ENCODE measurements at places on chromosomes 7 and 10. TPM values are rescaled to one million over a fixed set of nuclear protein-coding genes. Genes with fewer than 3 reads are reported as not detected.

Gene CHN2
- 7.6 TPM for total RNA-seq

DNA sequence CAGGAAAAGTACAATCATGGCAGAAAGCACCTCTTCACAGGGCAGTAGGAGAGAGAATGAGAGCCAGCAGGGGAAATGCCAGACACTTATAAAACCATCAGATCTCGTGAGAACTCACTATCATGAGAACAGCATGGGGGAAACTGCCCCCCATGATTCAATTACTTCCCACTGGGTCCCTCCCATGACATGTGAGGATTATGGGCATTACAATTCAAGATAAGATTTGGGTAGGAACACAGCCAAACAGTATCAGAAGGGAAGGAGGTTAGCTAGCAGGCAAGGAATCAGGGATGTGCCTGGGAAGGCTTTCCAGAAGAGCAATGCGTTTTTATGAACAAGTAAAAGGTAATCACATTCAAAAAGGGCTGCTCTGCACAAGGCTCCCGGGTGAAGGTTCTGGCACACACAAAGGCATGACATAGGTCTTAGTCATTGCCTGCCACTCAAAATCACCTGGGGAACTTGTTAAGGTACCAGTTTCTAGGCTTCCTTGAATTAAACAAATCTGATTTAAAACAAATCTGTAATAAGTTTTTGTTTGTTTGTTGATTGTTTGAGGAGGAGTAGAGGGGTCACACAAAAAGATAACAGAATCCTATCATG lies 40.9 kb downstream of the BMPER start:
- DNase-seq, result no peak
- no peaks in the 10 kb centered on the region for H3K4me1 ChIP-seq
- no peak overlapping the region for H3K4me3 ChIP-seq
- no peak overlapping the region for H3K27ac ChIP-seq

DNA sequence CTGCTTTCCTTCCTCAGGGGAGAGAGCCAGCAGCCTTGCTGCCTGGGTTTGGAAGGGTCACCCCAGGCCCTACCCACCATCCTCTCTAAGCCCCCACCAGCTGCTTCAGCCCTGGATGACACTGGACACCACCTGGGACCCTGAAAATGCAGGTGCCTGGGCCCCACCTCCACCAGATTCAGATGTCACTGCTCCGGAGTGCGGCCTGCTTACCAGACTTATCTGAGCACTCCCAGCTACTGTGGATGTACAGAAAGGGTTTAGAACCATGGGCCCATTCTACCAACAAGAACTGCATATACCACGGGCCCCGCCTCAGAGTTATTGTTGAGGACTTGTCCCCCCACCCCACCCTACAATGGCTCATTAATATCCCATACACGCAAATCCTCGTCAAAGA lies 172.3 kb downstream of the PTPRN2 start:
- H3K27me3 ChIP-seq, result no peaks in the 10 kb centered on the region
- no peaks in the 10 kb centered on the region for H3K4me1 ChIP-seq
- H3K4me3 ChIP-seq, result no peak overlapping the region
- no peak overlapping the region for H3K27ac ChIP-seq

DNA sequence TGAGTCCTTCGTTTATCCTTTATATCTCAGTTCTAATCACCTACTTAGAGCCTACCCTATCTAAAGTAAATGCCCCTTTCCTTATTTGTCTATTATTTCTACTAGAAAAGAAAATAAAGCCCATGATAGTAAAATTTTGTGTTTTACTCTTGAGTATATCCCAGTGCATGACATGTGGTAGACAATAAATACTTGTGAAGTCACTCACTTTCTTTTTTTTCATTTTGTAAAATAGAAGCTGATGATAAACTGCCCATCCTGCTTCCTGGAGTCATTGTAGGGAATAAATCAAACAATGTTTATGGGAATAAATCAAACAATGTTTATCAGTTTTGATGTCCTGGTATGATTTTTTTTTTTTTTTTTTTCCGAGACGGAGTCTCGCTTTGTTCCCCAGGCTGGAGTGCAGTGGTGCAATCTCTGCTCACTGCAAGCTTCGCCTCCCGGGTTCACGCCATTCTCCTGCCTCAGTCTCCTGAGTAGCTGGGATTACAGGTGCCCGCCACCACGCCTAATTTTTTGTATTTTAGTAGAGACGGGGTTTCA lies 36.1 kb downstream of the BTRC start:
- DNase-seq, result no peak
- no peaks in the 10 kb centered on the region for H3K27me3 ChIP-seq
- H3K36me3 ChIP-seq, result no peaks in the 10 kb centered on the region
- no peak overlapping the region for H3K4me3 ChIP-seq
- no peak overlapping the region for H3K27ac ChIP-seq
- peaks cover 2% of the 10 kb centered on the region for H3K4me1 ChIP-seq

DNA sequence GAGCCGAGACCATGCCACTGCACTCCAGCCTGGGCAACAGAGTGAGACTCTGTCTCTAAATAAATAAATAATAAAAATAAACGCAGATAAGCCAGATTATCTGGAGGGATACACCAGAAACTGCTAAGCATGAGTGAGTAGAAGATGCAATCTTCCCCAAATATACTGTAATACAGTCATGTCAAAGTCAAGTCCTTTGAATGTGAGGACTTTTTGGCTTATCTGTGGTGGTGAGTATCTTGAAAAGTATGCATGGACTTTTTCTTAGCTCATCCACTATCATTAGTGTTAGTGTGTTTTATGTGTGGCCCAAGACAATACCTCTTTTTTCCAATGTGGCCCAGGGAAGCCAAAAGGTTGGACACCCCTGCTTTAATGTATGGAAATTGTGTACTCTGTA lies 44.7 kb upstream of the PITRM1 start:
- H3K4me1 ChIP-seq, result no peaks in the 10 kb centered on the region
- H3K4me3 ChIP-seq, result no peak overlapping the region
- H3K36me3 ChIP-seq, result no peaks in the 10 kb centered on the region
- no peaks in the 10 kb centered on the region for H3K27me3 ChIP-seq

Gene TIMM23
- 32.8 TPM for total RNA-seq

DNA sequence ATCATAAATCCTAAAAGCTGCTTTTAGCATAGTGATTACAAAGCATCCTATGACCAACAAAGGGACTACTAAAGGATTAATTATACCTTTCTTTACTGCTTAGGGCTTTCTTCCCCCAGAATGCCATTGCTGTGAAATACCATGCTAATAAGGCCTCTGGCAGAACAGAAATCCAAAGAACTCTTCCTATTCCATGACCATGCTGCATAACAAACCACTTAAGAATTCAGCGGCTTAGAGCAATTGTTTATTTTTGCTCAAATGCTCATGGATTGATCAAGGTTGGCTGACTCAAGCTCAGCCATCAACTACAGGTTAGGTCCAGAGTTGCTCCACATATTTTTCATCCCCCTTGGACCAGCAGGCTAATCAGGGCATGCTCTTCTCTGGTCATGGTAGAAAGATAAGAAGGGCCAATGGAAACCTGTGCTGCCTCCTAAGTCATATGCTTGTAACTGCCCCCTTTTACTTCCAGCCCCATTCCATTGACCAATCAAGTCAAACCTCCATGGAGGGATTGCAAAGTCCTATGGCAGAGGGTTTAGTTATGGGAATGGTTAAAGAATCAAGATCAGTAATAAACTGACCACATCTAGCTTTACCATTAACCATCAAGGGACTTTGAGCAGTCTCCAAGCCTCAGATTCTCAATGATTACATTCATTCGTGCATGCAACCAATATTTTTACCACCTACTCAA lies 244.4 kb upstream of the FZD1 start:
- H3K36me3 ChIP-seq, result no peaks in the 10 kb centered on the region
- H3K4me3 ChIP-seq, result no peak overlapping the region
- DNase-seq, result no peak
- H3K4me1 ChIP-seq, result peaks cover 1% of the 10 kb centered on the region

Gene SPDYE18
- 1.3 TPM for total RNA-seq

GRCh38 chr10:70974920-70975319 lies 86.6 kb upstream of the PCBD1 start:
- no peaks in the 10 kb centered on the region for H3K27me3 ChIP-seq
- DNase-seq, result no peak
- H3K36me3 ChIP-seq, result no peaks in the 10 kb centered on the region

DNA sequence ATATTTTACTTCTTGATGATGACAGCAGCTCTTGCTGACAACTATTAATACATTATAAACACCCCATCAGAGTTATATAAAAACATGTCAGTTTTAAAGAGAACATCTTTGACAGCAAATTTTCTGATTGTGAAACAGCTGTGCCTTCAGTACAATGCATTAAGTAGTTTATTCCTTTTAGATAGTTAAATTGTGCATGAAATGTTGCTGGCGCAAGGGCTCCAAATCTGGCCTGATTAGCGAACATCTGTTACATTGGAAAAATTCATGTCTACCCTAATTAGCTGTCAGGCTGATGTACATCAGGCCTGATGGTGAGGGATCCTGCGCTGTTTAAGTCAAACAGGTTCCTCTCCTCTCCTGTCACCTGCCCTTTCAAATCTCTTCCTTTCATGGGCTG lies 171.9 kb upstream of the SP8 start:
- H3K36me3 ChIP-seq, result no peaks in the 10 kb centered on the region
- H3K4me1 ChIP-seq, result no peaks in the 10 kb centered on the region
- no peak overlapping the region for H3K4me3 ChIP-seq
- H3K27ac ChIP-seq, result no peak overlapping the region
- DNase-seq, result no peak

DNA sequence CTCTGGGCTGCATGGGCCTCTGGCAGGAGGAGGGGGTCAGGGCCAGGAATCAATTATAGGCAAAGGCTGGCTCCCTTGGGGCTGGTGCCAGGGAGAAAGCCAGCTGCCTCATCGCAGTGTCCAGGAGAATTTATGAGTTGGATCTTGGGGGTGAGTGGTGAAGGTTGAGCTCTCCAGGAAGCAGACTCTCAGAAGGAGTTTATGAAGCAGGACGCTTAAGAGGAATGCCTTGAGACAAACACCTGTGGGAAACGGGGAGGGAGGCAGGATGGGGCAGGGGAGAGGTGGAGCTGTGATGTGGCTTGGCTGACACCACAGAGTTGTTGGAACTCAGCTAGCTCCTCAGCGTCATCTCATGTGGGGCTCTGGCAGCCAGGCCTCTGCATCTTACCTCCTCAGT lies 428.5 kb downstream of the RPS24 start:
- no peak overlapping the region for H3K27ac ChIP-seq
- H3K27me3 ChIP-seq, result no peaks in the 10 kb centered on the region
- DNase-seq, result no peak
- H3K36me3 ChIP-seq, result no peaks in the 10 kb centered on the region

DNA sequence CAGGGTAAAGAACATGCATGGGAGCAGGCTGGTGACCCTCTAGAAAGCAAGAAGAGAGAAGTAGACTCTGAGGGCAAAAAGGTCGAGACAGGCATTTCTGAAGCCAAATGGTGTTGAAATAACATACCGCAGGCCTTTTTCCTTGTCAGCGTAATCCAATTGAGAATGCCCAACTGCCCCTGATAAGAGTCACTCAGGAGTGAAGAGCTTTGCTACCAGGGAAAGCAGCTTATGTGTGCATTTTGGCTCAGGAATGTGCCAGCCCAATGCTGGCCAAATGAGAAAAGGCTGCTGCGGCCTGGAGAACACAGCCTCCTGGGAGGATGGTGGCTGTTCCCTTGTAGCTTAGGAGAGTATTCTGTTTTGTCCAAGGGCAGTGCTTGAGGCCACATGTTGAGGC lies 61.4 kb upstream of the NFKB2 start:
- no peak for DNase-seq
- H3K4me3 ChIP-seq, result no peak overlapping the region
- H3K36me3 ChIP-seq, result no peaks in the 10 kb centered on the region
- no peaks in the 10 kb centered on the region for H3K27me3 ChIP-seq

Gene FZD8
- 28.6 TPM for total RNA-seq

DNA sequence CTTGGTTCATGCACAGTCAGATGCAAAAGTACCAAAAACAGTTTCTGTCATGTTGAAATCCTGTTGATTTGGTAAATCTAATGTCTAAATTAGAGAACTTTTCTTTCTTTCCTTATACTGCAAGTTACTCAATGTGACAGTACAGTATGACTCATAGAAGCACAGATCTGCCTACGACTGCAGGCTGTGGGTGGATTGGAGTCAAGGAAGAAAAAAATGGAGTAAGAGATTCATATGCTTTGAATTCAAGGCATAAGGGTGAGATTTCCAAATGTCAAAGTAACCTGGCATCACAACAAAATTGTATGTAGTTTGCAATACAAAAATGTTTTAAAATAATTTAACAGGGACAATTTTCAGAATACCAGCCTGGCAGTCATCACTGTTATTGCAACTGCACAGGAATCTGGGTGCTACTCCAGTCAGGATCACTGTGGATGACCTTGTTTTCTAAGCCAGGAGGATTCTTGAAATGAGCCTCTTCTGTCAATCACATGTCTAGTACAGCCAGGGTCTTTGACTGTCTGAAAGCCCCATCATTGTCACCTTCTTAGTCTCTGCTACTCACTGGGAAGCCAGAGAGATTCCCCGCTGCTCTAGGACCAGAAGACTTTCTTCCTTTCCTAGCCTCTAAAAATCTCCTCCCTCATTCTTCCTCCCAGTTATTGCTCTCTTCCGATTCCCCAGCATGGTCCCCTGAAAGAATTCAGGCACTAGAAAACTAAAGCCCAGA lies 83.6 kb downstream of the CD36 start:
- DNase-seq, result no peak
- no peaks in the 10 kb centered on the region for H3K36me3 ChIP-seq
- no peaks in the 10 kb centered on the region for H3K4me1 ChIP-seq
- no peak overlapping the region for H3K4me3 ChIP-seq

- no peaks in the 10 kb centered on the region for H3K4me1 ChIP-seq
- no peak overlapping the region for H3K27ac ChIP-seq
- H3K36me3 ChIP-seq, result no peaks in the 10 kb centered on the region
- no peak for DNase-seq
- no peaks in the 10 kb centered on the region for H3K27me3 ChIP-seq
- no peak overlapping the region for H3K4me3 ChIP-seq
Observed at GRCh38 chr10:380313-380940, 245.2 kb downstream of the ZMYND11 start.

Gene GJD4
- total RNA-seq, result not detected
